Hippocampal formation (tissue), 2 donors: ENCODE measurements at places on chromosomes 13 and 19.

DNA sequence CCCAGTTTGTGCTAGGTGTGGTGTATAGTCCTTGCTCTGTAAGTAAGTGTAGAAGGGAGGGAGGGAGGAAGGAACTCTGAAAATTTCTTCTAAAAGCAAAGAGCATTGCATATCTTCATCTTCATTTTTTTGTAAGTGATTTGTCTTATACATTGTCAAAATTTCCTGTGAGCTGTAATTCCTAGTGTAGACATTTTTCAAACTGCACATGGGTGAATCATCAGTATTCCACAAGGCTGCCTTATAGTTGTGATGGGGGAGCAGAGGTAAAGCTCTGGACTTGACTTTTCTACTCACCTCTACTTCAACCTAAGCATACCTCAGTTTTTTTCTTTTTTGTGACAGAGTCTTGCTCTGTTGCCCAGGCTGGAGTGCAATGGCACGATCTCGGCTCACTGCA lies 86.9 kb downstream of the CDK8 start:
- DNase-seq = no peak

GRCh38 chr13:98906746-98907502 lies 70.9 kb downstream of the DOCK9 start:
- DNase-seq = no peak

- no peak for DNase-seq
These were observed 383.4 kb downstream of the ITGBL1 start for GRCh38 chr13:101835920-101836319.

- DNase-seq = no peak
These were observed 376.1 kb downstream of the DLEU7 start for GRCh38 chr13:50467156-50468110.

- no peak for DNase-seq
These were observed 47.4 kb upstream of the PCDH20 start for GRCh38 chr13:61463024-61463423.

GRCh38 chr13:53501387-53501786 lies 472.8 kb downstream of the OLFM4 start:
- no peak for DNase-seq

DNA sequence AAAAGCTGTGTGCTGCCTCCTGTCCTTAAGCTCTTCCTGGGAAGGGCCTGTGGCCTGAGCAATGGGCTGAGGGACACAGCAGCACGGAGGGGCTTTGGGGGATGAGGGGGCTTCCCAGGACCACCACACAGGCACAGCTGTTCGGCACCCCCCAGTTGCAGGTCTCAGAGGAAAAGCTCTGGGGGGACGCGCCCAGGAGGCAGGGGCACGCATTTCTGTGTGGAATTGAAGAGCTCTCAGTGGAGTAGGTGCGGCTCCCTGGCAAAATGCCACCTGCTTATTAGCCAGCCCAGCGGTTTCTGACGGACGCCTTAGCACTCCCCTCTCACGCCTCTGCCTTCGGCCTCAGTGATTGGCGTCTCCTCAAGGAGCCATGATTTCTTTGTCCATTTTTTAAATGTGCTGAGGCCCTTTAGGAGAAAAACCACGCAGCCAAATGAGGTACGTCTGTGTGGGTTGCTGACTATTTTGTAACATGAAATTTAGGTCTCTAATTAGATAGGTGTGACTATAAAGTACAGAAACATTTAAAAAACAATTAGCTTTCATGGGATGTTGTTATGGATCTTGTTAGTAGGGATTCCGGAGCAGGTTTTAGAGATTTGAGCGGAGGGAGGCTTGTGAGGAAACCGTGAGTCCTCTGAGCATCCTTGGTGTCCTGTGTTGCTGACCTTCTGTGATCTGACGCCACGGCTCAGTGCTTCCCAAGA lies 4.0 kb downstream of the MCF2L start:
- no peak for DNase-seq

DNA sequence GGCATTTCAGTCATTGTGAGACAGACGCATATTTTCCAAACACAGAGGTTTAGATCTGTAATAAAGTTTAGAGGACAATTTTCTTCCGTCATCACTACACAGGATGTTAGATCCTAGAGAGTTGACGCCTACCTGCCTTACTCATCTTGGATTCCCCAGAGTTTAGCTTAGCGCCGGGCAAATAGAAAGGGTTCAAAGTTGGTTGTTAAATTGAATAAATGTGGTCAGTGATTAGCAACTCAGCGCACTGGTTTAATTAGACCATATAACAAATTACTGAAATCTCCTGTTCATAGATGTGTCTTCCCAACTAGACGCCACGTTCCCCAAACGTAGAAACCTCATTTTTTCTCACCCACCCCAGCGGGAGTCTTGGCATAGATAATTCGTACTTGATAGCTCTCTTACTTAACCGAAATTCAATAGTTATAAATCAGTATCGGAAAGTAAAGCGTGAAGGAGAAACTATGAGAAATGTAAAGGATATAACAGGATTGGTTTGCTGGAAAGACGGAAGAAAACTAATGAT lies 726 bp upstream of the UFM1 start:
- peak; percentile 20 for DNase-seq

DNA sequence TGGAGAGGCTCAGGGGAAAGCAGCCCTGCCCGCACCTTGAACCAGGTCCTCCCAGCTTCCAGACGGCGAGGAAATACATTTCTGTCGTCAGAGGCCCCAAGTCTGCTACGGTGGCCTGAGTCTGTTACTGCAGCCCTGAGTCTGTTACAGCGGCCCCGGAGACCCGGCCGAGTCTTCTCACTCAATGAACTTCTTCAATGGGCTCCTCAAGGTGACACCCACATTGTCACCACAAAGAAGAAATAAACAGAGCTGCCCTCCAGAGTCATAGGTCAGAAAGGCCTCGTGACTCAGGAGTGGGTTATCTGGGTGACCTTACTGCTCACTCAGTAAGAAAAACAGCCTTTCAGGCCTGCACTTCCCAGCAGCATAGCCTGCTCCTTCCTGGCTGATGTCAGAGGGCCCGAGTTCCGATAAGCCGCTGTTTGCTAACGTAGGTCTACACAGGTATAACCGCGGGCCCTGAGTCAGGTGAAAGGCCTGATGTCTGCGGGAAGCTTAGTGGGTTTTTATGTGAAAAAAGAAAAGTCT lies 66.9 kb upstream of the TM9SF2 start:
- no peak for DNase-seq

GRCh38 chr13:64672751-64673150 lies 2557.4 kb downstream of the PCDH9 start:
- no peak for DNase-seq

- no peak for DNase-seq
These were observed 14.5 kb upstream of the ISYNA1 start for GRCh38 chr19:18452386-18452785.

GRCh38 chr13:101942038-101942437 lies 459.8 kb downstream of the FGF14 start:
- DNase-seq = peak; percentile 73
